ENCODE measurements at places on chromosomes 11 and 22. TPM values are rescaled to one million over a fixed set of nuclear protein-coding genes. Genes with fewer than 3 reads are reported as not detected.

The TOMM22 gene
- total RNA-seq, result 70.4 TPM

The BTBD10 gene
- 68.4 TPM for total RNA-seq

The CYB5R2 gene
- 1.1 TPM for total RNA-seq

DNA sequence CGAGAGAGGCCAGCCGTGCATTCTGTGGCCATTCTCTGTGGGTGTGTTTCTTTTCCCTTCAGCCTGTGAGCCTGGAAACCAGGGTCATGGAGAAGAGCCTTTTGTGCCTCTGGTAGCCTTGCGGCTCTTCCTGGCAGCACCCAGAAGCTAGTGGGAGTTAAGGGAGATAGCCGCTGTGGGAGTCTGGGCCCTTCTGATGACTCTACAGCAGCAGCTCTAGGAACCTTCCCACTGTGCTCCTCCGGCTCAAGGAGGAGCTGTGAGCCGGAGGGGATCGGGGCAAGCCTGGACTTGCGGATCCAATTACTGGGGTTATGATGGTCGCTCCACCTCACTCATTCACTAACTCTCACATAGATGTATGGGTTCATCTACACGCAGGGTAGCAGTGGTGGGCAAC lies 10.5 kb downstream of the GTPBP1 start:
- DNase-seq, result no peak

DNA sequence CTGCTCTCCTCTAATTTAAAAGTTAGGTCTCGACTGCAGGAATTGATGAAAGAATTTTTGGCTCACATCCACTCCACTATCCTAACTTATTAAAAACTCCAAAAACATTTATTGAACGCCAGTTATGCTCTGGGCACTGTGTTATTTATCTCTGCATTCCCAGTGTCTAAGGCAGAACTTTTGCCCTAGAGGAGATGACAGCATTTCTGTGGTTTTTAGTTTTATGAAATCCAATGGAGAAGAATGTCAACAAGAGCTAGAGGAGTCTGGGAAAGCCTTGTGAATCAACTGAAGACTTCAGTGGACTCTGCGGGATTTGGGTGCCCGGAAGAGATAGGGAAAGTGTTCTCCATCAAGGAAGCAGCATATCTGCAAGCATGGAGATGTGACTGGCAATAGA lies 217.0 kb upstream of the PGR start:
- no peak for DNase-seq

Measured in Daoy (cell line).